ENCODE measurements at places on chromosomes 16 and 17. TPM values are rescaled to one million over a fixed set of nuclear protein-coding genes. Genes with fewer than 3 reads are reported as not detected.

TERF2IP gene
- 46.7 TPM for total RNA-seq

TRPV2 gene
- total RNA-seq = 0.95 TPM

DHRS7C gene
- total RNA-seq = not detected

C16orf46 gene
- total RNA-seq = 0.85 TPM

GPR142 gene
- total RNA-seq = not detected

MYH8 gene
- total RNA-seq = not detected

MAPK7 gene
- 20.4 TPM for total RNA-seq

G6PC1 gene
- total RNA-seq = not detected

MT1G gene
- not detected for total RNA-seq

SETD6 gene
- 16.5 TPM for total RNA-seq

SEPTIN1 gene
- total RNA-seq = 2.2 TPM

SARM1 gene
- 5.1 TPM for total RNA-seq

SLC13A2 gene
- 0.06 TPM for total RNA-seq

ULK2 gene
- total RNA-seq = 15.3 TPM

KRTAP1-1 gene
- not detected for total RNA-seq

TBC1D3C gene
- total RNA-seq = 0.06 TPM

SLC2A4 gene
- 0.16 TPM for total RNA-seq

CLDN6 gene
- total RNA-seq = 0.17 TPM

ARHGAP44 gene
- 3.6 TPM for total RNA-seq

SLC22A31 gene
- total RNA-seq = 2.1 TPM

All from A549 treated with DMSO at 1 μM for 4 hours (cell line).